ENCODE measurements at places on chromosomes 16 and 17.

DNA sequence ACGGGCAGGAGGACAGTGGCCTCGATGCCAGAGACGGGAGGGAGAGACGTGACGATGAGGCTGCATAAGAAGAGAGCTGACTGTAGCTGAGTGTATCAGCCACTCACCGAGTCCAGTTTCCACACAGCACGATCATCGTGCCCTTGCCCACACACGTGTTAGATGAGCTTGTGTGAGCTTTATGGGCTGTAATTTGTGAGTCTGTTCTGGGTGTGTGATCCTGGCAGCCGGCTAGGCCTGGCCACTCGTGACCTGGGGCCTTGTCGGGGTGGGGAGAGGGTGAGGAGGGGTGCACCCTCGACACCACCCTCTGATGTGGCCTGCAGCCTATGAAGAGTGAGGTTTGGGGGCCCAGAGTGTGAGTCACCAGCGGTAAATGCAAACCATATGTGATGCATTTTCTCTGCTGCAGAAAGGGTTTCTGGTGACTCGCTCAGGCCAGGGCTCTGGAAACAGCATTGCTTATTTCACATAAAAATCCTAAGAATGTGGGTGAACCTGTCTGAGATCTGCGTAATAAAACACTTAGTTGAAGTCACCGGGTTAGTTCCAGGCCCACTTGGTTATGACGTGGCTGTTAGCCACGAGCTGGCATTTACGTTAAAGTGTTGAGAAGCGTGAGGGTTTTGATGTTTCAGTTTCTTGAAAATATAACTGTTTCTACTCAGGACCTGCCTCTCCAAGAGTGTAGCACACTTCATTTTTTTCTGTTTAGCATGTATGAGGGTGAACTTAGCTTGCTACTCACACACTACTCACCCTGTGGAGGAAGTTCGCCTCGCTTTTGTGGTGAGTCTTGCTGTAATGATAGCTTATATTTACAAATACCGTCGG is 4.2 kb downstream of the METRNL start:
- DNase-seq: peak; percentile 99

GRCh38 chr17:78929908-78930775 is 5.0 kb upstream of the TIMP2 start:
- no peak for DNase-seq

DNA sequence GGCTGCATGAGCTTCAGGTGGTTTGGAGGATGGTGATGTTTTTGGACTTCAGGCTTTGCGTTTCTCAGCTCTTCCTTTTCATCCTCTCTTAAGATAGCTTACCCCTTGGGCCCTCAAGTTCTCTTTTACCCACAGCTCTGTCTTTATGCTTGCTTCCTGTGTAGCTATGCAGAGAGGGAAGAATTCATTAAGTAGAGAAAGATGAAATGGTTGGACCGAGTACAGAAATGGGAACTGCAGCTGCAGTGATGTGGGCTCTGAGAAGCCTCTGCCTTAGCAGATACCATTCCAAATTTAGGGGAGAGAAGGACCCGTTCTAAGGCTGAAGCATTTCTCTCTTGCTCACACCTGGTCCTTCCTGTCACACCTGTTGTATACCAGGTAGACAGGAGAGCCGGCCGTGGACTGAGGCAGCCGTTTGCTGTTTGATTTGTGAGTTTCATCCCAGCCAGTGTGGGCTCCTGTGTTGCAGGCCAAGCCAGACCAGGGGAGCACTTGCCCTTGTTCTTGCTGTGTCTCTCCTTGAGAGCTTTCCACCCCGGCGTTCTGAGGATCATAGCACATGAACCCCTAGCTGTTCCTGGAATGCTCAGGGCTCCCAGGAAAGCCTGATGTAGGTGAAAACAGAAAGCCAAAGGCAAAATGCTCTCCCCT is 392.7 kb downstream of the CPPED1 start:
- no peak for DNase-seq

DNA sequence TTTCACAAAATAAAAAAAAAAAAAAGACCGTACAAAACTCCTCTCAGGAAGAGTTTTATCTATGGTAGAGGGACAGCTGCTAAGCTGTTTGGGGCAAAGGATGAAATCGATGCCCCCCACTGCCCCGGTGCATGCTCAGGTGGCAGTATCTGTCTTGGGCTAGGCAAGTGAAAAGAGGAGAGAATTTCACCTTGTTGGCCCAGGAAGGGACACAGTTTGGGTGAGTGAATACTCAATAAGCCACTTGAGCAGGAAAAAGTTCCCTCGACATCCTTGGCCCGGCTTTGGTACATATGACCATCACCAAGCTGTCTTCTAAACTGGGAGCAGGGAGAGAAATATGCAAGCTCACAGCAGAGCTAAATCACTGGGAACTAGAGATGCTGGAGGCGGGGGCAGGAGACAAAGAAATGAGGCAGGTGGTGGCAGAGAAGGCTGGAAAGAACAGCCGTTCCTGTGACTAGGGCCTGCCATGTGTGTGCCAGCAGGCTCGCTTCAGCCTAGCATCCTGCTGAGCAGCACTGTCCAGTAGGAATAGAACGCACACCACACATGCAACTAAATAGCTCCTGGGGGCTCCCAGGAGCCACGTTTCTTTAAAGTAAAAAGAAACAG is 8.2 kb upstream of the EIF1 start:
- DNase-seq: no peak

DNA sequence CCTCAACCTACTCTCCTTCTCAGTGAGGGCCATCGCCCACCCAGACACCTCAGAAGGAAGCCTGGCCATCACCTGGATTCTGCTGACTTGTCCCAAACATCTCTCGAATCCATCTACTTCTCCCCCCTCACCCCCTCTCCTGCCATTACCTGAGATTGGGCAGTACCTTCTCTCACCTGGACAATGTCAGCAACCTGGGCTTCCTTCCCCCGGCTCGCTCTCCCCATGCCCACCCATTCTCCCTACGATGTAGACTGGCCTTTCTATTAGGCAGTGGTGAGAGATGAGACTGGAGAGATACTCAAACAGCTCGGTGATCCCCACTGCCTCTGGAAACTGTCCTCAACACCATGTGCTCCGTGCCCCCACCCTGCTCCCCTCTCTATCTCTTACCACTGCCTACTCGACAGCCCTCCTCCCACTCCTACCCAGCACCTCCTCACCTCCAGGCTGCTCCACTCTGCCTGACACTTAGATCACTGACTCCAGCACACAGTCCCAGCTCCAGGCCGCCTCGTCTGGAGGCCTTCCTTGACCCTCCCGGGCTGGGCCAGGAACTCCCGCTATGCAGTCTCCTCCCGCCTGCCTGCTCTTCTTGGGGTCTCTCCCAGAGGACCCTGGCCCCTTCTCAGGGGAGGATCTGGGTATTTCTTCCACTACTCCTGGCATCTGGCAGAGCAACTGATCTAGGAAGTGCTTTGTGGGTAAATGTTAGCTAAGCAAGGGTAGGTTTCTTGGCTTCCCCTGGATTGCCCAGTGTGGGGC is 235.8 kb upstream of the NLRP1 start:
- no peak for DNase-seq
